CD4-positive, alpha-beta T cell treated with Interleukin-10 for 1 hour (primary cell): ENCODE measurements at places on chromosomes 3 and 15.

DNA sequence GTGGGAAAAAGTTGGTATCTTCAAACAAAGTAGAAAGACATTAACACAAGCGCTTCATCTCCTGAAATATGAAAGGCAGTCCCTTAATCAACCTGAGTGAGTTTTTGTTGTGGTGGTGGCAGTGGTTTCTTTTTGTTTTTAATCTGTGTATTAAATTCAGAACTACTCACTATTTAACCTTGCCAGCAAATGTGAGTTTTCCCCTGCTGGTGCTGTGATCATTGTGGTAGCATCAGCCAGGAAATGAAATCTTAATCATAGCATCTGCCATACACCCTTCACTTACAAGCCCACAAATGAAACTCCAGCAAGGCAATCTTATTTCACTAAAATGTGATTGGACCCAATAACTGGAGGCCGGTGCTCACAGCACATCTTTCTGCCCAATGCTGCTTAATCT is 229.7 kb downstream of the SHOX2 start:
- no peak for DNase-seq

- DNase-seq, result no peak
Observed at GRCh38 chr3:121747976-121748375, 1.6 kb downstream of the GOLGB1 start.

- no peak for DNase-seq
Observed at GRCh38 chr3:55471084-55471483, 16.0 kb downstream of the WNT5A start.

- DNase-seq, result no peak
Observed at GRCh38 chr15:33934921-33935320, 33.4 kb upstream of the CHRM5 start.

GRCh38 chr3:183491109-183491922 is 62.9 kb upstream of the MCF2L2 start:
- DNase-seq, result no peak

- DNase-seq, result peak; percentile 39
Observed at GRCh38 chr3:33007776-33008175, 56.3 kb downstream of the CCR4 start.

GRCh38 chr3:100060685-100061484 is 53.4 kb downstream of the FILIP1L start:
- peak; percentile 18 for DNase-seq

DNA sequence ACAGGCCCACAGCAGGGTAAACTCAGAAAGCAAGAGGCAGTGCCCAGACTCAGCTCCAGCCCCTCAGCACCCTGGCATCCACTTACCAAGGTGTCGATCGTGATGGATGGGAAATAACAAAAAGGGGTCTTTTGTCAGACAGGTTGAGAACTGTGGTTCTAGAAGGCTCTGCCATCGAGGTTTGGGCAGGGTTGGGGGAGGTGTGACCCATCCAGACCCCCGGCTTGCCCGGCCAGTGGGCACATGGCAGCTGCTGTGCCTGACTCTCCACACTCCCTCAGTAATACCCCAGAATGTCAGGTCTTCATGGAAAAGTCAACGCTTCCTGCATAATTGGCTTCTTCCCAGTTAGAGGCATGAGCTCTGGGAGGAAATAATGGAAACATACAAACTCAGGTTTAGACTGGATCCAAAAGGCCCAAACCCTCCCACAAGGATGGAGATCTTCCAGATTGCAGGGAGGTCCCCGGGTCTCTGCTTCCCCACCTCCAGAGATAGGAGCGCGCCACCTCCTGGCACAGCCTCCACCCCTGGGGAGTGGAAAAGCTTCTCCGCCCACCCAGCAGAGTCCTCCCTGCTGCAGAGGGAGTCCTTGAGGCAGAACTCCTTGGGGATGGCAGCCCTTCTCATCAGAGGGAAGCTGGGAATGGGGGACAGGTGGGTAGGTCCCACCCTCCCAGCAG is 149.8 kb upstream of the IQSEC1 start:
- no peak for DNase-seq

DNA sequence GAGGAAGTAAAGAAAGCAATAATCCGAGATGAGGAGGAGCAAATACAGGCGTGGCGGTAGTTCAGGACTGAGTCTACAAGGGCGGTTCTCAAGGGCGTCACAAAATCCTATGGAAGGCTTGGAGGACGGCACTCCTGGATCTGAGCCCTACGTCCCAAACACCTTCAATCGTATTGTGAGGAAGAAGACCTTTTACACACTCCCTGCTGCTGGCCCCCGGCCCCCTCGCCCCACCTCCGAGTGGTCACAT is 747 bp downstream of the PLD1 start:
- DNase-seq, result no peak

DNA sequence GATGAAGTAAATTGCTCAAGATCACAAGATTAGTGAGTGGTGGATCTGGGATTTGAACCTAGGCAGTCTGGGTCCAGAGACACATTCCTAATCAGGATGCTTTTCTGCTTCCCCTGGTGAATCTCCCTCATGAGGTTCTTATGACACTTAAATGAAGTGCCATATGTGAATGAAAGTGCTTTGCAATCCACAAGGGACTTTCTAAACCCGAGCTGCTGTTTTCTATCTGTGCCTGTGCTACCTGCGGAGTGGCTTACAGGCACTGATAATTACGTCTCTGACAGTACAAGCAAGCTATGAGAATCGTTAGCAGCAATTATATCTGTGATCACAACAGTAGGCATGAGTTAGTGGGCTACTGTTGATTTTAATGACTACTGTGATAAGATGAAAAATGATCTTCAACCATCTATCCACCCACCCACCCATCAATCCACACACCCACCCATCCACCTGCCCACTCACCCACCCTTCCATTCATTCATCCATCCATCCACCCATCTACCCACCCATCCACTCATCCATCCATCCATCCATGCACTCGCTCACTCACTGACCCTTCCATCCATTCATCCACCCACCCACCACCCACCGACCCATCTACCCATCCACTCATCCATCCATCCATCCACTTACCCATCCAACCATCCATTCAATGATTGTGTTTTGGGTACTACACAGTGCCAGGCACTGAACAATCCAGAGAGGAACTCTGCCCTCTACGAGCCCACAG is 51.8 kb downstream of the ATP2B2 start:
- no peak for DNase-seq

DNA sequence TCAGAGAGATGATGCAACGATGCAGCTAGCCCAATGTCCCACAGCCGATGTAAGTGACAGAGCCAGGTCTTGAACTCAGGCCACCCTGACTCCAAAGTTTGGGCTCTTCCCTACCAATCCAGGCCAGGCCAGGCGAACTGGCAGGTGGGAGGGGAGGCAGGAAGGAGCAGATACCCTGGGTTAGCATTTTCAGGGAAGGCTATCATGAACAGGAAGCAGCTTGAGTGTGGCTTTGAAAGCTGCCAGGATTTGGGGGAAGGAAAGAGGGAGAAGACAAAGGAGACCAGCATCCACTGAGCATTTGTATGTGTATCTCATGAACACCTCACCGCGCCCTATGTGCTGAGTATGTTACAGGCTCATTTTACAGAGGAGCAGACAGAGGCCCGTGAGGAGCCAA is 38.8 kb downstream of the LMCD1 start:
- no peak for DNase-seq

- DNase-seq, result no peak
Observed at GRCh38 chr3:187445356-187445755, 77.2 kb downstream of the RTP4 start.

DNA sequence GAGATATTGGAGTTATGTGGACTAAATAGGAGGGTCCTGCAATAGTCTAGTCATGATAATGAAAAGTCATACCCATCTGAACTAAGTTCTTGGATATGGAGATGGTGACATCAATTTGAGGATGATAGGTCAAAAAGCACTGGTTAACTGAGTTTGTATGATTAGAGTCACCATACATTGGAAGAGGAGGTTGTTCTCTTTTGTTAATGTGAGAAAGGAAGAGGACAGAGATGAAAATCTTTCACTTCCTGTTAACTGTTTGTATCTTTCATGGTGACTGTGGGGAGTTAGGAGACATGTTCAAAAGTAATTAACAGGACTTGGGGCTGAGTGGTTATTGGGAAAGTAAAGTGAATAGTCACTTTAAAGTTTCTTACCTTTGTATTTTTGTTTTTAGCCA is 11.1 kb downstream of the TMEM62 start:
- no peak for DNase-seq

GRCh38 chr3:103440539-103441203 is 1005.9 kb downstream of the ZPLD1 start:
- DNase-seq, result no peak

- DNase-seq, result no peak
Observed at GRCh38 chr3:121545049-121545573, 677 bp downstream of the POLQ start.

GRCh38 chr3:150146991-150147761 is 176.5 kb upstream of the PFN2 start:
- DNase-seq, result no peak

- no peak for DNase-seq
Observed at GRCh38 chr15:100353449-100353848, 11.7 kb upstream of the ADAMTS17 start.

GRCh38 chr3:43521941-43522340 is 99.9 kb downstream of the ANO10 start:
- DNase-seq, result no peak

GRCh38 chr3:157805538-157805937 is 300.7 kb downstream of the SHOX2 start:
- DNase-seq, result no peak

DNA sequence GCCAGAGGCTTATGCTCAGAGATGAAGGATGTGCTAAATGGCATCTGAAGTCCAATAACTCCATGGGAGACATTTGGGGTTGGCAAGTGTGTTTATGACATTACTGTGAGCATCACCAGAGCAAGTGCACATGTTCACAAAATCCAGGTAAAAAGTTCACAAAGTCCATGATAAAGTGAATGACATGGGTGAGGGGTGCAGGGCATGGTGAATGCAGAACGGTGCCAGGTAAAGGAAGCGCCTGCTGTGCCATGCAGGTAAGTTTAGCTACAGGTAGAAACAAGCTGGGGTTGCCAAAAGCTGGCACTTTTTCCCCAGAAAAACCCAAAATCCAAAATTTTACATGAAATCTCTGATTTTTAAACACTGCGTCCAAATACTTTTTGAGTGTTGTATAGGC is 268.2 kb downstream of the ABHD5 start:
- no peak for DNase-seq

DNA sequence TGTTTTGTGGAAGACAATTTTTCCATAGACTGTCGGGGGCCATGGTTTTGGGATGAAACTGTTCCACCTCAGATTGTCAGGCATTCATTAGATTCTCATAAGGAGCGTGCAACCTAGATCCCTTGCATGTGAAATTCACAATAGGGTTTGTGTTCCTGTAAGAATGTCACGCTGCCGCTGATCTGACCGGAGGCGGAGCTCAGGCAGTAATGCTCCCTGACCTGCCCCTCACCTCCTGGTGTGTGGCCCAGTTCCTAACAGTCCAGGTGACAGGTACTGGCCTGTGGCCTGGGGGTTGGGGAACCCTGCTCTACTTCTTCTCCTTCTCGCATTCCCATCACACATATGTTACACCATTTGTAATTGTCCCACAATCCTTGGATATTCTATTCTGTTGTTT is 11.0 kb downstream of the CHRNA7 start:
- no peak for DNase-seq

- DNase-seq, result no peak
Observed at GRCh38 chr3:16148783-16149182, 25.7 kb upstream of the GALNT15 start.

- no peak for DNase-seq
Observed at GRCh38 chr3:66149269-66149668, 71.5 kb upstream of the SLC25A26 start.

GRCh38 chr3:184059424-184059823 is 6.6 kb downstream of the HTR3C start:
- no peak for DNase-seq

DNA sequence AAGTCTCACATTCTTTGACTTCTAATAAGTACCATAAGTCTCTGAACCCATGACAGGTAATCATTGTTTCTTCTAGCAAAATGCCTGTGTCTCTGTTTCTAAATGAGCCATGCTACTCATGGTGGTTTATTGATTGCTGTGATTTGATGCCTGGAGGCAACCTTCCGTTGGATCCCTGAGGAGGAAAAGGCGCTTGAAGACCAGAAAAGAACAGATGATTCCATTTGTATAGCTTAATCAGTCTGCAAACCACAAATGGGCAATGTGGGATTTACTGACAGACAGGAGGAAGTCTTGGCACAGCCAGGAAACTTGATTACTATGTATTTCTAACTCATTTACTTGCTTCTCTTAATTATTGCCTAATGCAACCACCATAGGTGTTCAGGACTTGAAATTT is 103.1 kb upstream of the MRPL3 start:
- no peak for DNase-seq

DNA sequence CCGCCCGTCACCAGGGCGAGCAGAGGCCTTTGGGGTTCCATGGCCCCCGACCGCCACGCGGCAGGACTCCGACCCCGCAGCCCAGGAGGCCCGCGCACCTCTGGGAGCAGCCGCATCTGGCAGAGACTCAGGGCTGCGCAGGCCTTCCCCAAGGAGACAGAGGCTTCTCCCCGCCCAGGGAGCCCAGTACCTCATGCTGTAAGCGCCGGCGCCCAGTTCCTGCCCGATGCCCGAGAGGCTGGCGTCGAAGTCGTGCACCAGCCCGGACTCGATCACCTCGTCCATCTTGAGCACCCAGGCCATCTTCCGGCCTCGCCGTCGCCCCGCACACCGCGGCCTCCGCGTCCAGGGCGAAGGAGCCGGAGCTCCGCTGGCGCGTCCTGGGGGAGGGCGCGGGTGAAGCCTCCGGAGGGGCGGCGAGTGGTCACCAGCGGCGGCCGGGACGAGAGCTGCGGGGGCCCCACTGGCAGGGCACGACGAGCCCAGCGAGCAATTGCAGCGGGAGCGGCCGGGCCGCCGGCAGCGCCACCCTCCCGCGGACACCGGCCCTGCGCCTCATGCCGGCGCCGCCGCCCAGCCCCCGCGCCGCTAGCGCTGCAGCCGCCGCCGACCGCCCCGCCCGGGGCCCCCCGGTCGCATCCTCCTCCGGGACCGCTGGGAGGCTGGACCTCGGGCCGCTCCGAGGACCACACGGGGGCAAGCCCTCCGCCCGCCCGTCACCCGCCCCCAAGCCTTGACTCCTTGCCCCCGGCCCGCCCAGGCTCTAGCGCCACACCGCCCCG is 468 bp downstream of the UBP1 start:
- peak; percentile 39 for DNase-seq

- DNase-seq, result no peak
Observed at GRCh38 chr3:15359677-15360397, 27.5 kb upstream of the SH3BP5 start.

DNA sequence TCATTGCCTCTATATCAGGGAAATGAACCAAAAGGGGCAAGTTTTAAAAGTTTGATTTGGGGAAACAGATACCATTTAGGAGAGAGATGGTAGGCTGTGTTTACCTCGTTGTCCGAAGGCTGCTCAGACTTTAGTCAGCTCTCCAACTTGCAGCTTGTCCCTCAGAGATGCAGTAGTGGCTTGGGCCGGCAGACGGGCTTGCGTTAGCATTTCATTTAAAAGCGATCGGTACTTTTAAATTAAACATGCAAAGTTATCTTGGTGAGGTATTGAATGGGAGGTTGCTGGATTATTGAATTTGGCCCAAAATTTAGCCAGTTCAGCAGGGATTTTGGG is 26.2 kb downstream of the EEFSEC start:
- no peak for DNase-seq
